GOT3 (cell line): ENCODE measurements at places on chromosomes 2 and 18.
A peak's percentile ranks its signal among the peaks of the same experiment; 100 is the strongest.

DNA sequence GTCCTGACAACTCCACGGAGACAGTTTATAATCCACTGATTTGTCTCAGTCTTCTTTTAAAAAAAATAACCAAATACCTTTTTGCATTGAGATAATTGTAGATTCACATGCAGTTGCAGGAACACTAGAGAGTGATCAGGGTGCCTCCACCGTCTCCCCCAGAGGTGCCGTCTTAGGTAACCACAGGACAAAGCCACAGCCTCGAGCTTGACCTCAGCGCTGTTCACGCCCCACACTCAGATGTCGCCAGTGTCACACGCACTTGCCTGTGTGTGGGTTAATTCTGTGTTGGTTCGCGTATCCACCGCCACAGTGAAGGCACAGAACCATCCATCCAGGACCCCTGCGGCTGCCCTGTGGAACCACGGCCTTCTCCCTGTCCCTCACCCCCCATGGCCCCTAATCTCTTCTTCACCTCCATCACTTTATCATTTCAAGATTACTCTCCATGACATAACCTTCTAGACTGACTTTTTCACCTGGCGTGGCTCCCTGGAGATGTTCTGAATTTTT, 295.0 kb upstream of the HDAC4 start:
- DNase-seq: no peak

GRCh38 chr2:174177316-174177890, 70.9 kb downstream of the OLA1 start:
- no peak for DNase-seq

DNA sequence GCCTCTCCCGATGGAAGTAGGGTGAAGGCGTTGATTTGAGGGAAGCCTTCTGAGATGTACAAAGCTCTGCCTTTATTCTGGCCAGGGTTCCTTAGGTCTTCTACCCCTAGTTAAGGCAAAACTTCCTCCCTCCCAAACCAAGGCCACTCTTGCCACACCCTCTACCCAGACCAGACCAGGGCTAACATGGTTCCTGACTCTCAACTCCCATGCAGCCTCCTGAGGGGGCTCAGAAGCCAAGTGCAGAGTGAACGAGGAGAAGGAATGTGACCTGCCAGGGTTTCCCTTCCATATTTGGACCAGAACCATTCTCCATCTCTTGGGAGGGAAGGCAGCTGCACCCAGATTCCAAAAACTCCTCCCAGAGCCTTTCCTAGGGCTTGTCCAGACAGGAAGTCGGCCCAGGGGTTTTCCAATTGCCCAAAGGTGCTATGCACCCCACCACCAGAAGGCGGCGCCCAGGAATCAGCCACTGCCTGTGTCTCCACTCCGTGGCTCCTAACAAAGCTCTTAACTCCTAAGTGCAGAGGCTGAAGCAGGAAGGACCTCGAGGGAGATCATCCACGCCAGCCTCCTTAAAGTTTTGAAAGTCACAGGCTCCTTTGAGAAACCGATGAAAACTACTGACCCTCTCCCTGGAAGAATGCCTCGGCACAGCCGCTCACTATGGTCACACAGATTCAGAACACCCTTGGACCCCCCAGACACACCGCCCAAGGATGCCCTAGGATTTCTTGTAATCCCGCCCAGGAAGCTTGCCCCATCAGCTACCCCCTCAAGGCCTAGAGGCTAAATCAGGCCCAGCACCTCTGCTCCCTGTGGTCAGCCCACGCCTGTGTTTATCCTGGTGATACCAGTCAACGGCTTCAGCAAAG, 157.8 kb downstream of the SMAD2 start:
- peak; percentile 13 for DNase-seq

DNA sequence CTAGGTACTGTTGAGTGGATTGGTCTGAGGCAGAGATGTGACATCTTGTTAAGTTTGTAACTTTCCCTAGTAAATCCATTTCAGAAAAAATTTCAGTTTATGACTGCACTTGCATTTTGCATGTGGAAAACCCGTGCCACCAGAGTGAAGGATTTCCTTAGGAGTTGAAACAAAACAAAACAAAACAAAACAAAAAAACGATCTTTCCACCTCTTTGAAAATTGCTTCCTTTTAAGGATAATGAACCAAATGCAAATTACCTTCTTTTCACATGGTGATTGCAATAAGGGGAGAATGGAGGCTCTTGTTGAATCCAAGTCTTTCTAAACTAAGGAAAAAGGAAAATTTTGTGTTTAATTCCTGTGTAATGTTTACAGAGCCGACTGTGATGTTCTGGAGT, 43.2 kb downstream of the PHLPP1 start:
- DNase-seq: no peak

GRCh38 chr2:105378921-105379383, 19.9 kb downstream of the FHL2 start:
- no peak for DNase-seq

DNA sequence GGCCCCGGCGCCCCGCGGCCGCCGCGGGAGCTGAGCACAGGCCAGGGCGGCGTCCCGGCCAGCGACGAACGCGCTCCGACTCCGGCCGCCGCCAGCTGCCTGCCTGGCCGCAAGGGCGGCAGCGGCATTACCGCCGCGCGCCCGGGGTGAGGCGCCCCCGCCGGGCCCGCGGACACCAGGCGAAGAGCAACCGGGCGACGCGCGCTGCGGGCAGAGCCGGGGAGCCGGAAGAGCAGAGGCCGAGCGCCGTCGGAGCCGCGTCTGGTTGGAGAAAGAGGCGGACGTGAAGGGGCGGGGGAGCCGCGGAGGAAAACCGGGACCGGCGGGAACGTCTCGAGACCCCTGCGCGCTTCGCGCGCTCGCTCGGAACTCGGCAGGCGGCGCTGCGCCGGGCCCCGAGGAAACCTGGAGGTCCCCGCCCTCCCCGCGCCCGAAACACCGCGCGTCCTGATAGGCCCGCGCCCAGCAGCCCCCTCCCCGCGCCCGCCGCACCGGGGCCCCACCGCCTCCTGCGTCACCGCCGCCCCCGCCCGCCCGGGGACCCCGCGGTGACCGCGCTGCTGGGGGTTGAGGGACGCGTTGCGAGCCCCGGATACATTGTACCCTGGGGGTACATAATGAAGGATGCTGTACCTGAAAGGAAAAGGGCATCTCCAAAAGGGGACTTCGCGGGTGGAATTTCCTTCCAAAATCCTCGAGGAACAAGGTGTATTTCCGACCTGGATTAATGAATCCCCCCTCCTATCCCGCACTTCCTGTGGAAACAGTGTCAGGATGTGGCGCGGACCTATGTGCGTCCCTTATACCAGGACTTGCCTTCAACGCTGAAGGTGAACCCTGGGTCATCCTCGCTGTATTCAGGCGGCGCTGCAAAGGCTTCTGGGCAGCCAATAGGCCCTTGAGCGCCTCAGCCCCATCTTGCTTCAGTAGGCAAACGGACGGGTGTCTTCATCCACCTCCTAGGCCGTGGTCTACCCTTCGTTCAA, 1.0 kb upstream of the B4GALT6 start:
- DNase-seq: no peak

DNA sequence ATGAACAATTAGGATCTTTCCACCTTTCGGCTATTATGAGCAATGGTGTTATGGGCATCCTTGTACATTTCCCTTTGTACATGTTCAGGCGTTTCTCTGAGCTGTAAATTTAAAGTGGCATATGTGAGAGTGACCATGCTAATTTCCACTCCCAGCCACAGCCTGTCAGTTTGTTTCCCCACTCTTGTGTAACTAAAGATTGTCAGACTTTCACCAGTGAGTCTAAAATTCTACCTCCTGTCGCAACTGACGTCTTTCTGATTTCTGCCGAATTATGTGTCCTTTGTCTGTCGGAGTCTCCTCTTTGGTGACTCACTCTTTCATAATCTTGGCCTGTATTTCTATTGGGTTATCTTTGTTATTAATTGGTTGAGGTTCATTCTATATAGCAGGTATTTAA, 50.7 kb downstream of the TRAPPC12 start:
- no peak for DNase-seq

DNA sequence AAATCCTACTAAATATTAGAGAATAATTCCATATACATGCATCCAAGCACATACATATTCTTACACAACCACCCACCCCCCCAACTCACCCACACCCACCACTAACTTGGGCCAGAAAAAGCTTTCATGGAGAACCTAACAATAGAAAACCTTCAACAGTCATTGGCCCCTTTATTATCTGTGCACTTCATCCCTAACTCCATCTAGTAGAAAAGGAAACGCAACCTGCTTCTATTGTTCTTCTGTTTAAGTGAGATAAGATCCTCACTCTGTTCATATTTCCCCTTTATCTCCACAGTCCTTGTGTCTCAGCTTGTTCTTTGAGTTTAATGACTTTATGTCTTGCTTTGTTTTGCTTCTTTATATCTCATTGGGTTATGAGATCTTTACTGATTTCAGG, 1740.2 kb upstream of the CELF4 start:
- DNase-seq: no peak

DNA sequence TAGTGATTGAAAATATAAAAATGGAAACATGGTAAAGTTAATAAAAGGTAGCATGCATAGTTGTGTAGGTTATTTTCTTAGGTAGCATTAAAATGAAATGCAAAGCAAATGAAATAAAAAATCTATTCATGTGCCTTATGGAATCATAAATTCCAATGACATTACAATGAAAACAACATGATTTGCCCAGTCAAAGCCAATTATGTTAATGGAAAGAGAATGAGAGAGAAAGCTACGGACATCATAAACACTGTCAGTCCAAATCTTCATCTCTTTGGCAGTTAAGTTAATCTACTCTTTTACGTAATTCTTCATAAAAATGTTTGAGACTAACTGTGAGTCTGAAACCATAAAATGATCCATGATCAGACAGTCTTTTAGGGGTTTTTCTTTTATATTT, 636.7 kb upstream of the SYT4 start:
- no peak for DNase-seq

GRCh38 chr2:109318150-109318948, 189.3 kb downstream of the SH3RF3 start:
- peak; percentile 41 for DNase-seq

DNA sequence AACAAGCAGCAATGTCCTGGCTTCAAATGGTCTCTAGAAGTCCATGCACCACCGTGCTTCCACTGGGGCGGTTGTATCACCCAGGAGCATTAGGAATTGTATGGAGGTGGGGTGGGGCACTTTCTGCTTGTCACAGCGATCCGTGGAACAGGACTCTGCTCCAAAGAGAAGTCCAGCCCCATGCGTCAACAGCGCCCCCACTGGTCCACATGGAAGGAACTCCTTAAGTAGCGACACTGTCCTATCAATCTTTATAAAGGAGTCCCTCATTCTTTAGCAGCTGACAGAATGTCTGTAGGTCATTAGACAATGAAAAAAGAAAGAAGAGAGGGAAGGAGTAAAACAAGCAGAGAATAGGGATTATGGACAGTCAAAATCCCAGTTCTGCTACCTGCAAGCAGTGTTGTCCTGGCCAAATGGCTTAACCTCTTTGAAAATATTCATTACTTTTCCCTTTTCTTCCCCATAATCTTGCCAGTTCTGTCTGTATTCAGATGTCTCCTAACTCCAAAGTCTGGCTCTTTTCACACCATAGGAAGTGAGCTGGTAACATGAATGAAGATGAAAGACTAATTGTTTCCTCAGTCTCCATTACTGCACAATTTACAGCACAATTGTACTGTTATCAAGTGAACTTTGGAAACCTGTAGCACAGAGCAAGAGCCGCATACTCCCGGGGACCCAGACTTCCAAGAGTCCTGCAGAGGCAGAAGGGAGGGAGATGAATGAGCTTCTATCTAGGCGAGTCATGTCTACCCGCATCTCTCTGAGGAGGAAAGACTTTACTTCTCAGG, 9.9 kb downstream of the NFE2L2 start:
- DNase-seq: no peak

- DNase-seq: no peak
Measured at GRCh38 chr2:66536997-66537396, 102.1 kb downstream of the MEIS1 start.

GRCh38 chr2:107801498-107801897, 25.2 kb upstream of the RGPD4 start:
- DNase-seq: no peak

- no peak for DNase-seq
Measured at GRCh38 chr2:240928476-240929363, 22.6 kb downstream of the CROCC2 start.

GRCh38 chr2:62185475-62186155, 10.3 kb upstream of the B3GNT2 start:
- DNase-seq: no peak

DNA sequence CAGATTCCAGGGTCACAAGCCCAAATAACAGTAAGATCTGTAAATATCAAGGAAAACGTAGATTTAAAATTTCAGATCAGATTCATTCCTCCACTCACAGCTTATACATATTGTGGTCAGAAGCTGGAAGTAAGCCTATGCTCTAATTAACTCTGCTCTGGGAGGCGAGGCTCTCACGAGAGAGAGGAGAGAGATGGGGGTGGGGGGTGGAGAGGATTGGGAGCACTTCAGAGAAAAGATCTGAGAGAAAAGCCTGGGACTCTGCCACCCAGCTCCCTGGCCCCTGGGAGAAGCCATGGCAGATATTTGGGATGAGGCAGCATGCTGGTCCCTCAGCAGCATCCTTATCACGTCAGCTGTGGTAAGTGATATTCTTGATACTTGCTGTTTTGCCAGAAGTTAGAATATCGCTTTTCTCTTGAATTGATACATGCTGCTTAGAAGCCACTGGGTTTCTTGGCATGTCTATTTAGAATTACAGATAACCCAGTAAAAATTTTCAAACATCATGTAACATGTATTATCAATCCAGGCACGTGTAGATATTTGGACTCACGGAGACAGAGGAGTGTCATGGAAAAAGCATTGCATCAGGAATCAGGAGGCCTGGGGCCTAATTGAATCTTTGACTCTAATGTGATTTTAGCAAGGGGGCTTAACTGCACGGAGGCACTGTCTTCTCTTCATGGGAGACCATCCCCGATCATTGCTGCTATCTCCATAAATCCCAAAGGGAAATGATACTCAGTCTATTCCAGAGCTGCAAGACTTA, 265.4 kb downstream of the HRH4 start:
- no peak for DNase-seq

- DNase-seq: no peak
Measured at GRCh38 chr2:191202209-191202721, 42.9 kb upstream of the MYO1B start.

DNA sequence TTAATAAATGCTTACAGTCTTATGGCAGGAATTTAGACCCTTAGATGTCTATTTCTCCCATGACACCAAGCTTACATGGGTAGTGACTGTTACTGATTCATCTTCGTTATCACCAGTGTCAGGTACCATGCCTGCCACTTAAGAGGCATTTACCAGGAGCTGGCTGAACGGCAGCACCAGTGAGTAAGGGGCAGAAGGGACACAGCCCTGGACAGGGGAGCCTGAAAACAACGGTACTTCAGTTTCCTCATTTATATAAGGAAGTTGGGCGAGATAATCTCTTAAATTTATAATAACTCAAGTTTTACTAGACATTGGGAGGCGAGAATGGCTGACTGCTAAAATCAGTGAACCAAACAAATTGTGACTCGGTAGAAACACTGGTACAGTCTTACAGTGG, 1.2 kb downstream of the COA5 start:
- DNase-seq: no peak

- no peak for DNase-seq
Measured at GRCh38 chr2:144642856-144643255, 122.9 kb upstream of the ZEB2 start.

DNA sequence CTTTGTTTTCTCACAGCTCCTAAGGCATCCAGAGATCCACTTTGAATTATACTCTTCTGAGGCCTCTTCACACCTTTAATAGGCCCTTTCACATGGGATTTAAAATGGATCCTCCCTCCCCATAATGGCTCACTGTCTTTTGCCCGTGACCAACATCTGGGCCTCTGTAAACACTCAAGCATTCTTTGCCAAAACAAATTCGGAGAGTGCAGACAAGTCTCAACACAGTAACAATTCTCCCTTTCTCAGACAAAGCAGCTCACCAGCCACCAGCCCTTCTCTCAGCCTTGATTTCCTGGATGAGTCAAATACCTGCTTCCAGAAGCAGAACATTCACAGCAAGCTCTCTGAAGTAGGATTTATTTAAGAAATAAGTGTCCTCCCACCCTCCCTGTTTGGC, 14.0 kb upstream of the IMP4 start:
- no peak for DNase-seq
